ENCODE measurements at places on chromosomes 4 and X.

DNA sequence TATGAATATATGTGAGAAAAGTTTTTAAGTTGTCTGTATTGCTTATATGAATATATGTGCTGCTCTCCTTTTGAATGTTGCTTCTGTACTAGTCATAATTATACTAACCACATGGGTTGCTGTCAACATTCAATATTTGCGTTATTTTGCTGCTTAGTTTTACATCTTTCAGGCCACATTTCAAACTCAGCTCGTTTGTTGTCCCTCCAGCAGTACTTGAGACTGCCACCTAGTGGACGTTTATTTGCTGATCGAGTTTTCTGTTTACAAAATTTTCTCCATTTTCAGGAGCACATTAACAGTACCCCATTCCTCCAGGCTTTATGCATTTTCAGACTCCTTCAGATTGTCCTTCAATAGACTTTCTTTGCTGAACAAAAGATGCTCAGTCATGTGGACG lies 75.8 kb downstream of the NUDT11 start:
- peak; percentile 23 for DNase-seq

DNA sequence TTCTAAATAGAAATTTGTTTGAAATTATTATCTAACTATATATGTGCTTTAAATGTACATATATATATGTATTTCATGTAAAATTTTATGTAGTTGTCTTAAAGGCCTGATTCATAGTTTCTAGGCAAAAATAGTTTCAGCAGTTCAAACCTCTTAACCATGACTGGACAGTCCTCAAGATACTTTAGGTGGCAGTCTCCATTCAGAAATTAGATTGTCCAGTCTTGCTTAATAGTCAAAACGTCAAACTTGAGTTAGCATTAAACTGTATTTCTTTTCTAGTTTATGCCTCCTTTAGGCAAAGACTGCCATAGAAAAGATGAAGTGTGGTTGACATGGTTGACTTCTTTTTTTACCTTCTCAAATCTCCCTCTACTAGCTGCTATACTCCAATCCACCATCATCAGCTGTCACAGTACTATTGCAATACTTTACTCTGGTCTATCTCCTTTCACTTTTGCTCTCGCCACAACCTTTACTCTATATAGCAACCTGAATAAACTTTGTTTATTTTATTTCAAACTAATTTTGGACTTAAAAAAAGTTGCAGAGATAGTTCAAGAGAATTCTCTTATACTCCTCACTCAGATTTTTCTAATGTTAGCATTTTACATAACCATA lies 395.6 kb upstream of the DIPK2B start:
- DNase-seq: no peak

DNA sequence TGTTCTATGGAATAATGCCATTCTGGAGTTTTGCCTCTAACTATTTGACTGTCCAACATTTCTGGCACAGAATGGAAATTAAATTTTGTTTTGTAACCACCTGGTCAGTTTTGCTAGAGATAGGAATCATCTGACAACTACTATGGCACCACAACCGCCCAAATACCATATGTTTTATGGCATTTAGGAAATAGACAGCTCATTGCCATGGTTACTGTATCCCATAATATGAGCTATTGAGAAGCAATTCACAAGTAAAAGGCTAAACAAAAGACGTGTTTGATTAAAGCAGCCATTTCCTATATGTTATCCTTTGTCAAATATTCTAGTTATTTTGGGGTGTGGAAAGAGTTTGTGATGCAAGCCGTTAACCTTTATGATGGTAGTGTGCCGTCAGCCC lies 1105.3 kb upstream of the LCORL start:
- DNase-seq: no peak

DNA sequence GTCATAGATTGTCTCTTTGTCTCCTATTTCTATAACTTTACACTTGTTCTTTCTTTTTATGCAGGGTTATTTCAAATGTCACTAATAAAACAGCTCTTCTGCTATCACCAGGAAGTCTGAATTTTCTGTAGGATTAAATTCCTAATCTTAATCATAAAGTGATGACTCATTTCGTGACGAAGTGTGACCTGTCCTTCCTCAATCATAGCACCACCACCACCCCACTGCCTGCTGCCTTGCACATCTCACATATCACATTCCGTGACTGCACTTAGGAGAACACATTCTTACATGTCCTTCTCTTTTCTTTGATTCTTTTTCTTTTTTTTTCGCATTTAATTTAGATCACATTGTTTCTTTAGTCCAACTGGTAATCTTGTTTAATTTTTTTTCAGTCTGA lies 57.7 kb upstream of the UGT2B7 start:
- no peak for DNase-seq

GRCh38 chr4:103364083-103364482 lies 165.9 kb upstream of the CENPE start:
- DNase-seq: no peak

DNA sequence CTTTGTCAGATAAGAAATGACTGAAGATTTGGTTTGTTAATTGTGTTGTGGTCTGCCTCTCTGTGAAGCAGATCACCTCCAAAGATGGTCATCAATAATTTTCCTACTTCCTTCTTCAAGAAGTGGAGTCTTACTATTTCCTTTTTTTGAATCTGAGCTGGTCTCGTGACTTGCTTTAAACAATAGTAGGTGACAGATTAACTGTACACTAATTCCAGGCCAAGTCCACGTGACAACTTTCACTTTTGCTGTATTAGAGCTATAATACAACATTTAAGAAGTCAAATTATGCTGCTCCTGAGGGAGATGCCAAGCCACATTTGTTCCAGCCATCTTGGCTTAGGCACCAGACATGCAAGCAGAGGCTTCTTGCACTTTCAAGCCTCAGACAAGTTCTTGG lies 393.8 kb upstream of the GRID2 start:
- no peak for DNase-seq

GRCh38 chr4:104472766-104473165 lies 21.9 kb downstream of the CXXC4 start:
- no peak for DNase-seq

DNA sequence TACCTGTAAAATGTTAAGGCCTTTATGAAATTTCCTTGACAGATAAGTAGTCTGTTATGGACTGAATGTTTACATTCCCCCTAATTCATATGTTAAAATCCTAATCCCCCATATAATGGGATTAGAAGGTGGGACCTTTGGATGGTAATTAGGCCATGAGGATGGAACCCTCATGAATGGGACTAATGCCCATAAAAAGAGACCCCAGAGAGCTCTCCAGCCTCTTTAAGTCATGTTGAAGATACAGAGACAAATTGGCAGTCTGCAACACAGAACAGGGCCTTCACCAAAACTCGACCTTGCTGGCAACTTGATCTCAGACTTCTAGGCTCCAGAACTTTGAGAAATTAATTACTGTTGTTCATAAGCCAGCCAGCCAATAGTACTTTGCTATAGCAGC lies 1344.5 kb upstream of the PCDH7 start:
- no peak for DNase-seq
